ENCODE measurements at places on chromosomes 1 and 21.

- H3K27me3 ChIP-seq, result no peaks in the 10 kb centered on the region
- H3K36me3 ChIP-seq, result no peaks in the 10 kb centered on the region
- no peak overlapping the region for H3K27ac ChIP-seq
- H3K4me3 ChIP-seq, result no peak overlapping the region
- DNase-seq, result no peak
- H3K4me1 ChIP-seq, result no peaks in the 10 kb centered on the region
Measured at GRCh38 chr1:118902711-118903191, 85.4 kb downstream of the TBX15 start.

- no peak overlapping the region for H3K4me3 ChIP-seq
- no peak for DNase-seq
- H3K27ac ChIP-seq, result no peak overlapping the region
- peaks cover 23% of the 10 kb centered on the region for H3K27me3 ChIP-seq
- H3K36me3 ChIP-seq, result no peaks in the 10 kb centered on the region
- no peaks in the 10 kb centered on the region for H3K4me1 ChIP-seq
Measured at GRCh38 chr1:41381692-41382479, 20.7 kb downstream of the FOXO6 start.

DNA sequence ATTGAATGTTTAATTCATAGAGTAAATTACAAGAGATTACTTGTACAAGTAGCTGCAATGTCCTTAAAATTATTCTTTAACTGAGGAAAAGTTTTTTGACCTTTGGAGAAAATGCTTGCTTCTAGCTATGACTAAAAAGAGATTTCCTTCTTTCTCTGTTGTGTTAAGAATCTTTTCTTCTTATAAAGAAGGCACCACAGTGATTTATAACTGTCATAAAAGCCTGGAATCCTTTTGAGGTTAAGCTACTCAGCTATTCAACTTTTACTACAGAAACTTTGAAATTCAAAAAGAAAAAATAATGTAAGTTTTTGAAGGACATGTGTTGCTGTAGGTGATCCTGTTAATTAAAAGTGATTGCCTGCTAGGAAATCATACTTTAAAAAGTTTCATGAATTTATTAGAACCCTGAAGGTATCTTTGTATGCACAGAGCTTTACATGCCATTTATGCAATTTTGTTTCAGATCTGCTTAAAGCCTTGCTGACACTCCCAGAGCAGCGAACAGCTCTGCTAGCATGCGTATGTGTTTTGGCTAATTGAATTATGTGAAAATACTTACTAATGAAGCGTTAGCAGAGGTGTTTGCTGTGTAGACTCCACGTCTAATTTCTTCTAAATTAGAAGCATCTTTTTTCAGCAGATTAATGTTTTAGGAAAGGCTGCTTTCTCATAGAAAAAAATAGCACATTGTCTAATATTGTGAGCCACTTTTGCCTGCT lies 94.7 kb upstream of the SMYD2 start:
- H3K27ac ChIP-seq, result no peak overlapping the region
- no peaks in the 10 kb centered on the region for H3K4me1 ChIP-seq
- no peak for DNase-seq
- H3K4me3 ChIP-seq, result no peak overlapping the region

DNA sequence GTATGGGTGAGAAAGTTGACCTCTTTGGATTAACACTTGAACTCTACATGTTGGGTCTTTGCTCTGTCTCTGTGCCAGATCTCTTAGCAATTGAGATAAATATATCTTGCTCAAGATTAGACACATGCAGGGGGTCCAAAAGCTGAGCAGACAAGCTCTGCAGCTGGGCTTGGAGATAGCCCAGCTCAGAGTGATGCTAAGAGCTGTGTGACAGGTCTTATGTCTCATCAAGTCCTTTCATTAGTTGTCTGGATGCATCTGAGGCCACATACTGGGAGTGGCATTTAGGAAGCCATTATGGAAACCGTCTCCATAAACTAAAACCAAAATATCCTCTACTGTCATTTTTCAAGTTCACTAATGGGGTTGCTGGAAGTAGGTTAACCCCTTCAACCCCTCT lies 289.4 kb upstream of the DUSP10 start:
- no peak for DNase-seq
- no peaks in the 10 kb centered on the region for H3K4me1 ChIP-seq
- no peak overlapping the region for H3K4me3 ChIP-seq
- no peaks in the 10 kb centered on the region for H3K27me3 ChIP-seq
- no peaks in the 10 kb centered on the region for H3K36me3 ChIP-seq

GRCh38 chr1:217526636-217527035 lies 104.3 kb downstream of the GPATCH2 start:
- no peak overlapping the region for H3K27ac ChIP-seq
- H3K27me3 ChIP-seq, result no peaks in the 10 kb centered on the region
- no peak overlapping the region for H3K4me3 ChIP-seq
- no peak for DNase-seq
- H3K36me3 ChIP-seq, result no peaks in the 10 kb centered on the region
- H3K4me1 ChIP-seq, result no peaks in the 10 kb centered on the region

Measured in GM12878 (cell line).